ENCODE measurements at places on chromosomes 4 and X. TPM values are rescaled to one million over a fixed set of nuclear protein-coding genes. Genes with fewer than 3 reads are reported as not detected.
A peak's percentile ranks its signal among the peaks of the same experiment; 100 is the strongest.

- DNase-seq = no peak
Measured at GRCh38 chr4:39569209-39569608, 42.0 kb upstream of the UGDH start.

The BST1 gene
- total RNA-seq = 1.1 TPM

DNA sequence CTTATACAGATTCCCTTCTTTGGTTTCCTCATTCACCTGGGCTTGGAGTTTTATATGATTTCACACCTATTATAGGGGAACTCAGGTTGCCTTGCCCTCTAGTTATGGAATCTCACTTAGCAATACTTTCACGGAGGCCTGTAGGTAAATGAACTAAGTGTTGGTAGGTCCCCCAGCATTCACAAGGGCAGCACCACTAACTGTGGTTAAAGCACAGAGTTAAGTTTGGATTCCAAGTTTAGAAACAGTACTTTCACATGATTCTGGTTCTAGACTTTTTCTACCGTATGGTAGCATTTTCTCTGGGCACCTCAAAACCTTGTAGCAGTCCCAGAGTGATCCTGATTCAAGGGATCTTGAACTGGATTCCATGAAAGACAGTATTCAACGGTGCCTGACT lies 46.4 kb downstream of the SH2D1A start:
- DNase-seq = no peak

The CT45A5 gene
- total RNA-seq = 8.1 TPM

GRCh38 chr4:150817804-150818528 lies 197.1 kb downstream of the LRBA start:
- DNase-seq = no peak

The AIFM1 gene
- 70.1 TPM for total RNA-seq

The FAM184B gene
- 0.08 TPM for total RNA-seq

DNA sequence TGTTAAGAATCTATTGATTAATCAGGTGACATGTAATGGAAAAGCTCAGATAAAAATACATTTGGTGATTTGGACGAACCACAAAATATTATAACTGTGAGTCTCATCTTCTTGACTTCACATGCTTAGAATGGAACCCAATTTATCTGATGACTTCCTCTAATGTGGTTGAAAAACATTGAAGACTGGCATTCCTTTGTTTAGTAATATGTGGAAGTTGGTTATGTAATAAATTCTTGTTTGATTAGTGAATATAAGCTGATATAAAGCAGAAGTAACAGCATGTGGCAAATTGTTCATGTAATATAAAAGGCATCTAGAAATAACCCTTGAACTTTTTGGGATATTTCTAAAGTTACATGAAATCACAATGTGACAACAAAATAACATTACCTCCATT lies 9.7 kb downstream of the GIMD1 start:
- DNase-seq = no peak

GRCh38 chr4:183838987-183839712 lies 66.0 kb upstream of the STOX2 start:
- DNase-seq = no peak

GRCh38 chr4:169135776-169136175 lies 125.7 kb upstream of the CBR4 start:
- DNase-seq = no peak

- DNase-seq = no peak
Measured at GRCh38 chr4:114509340-114509739, 89.3 kb upstream of the UGT8 start.

DNA sequence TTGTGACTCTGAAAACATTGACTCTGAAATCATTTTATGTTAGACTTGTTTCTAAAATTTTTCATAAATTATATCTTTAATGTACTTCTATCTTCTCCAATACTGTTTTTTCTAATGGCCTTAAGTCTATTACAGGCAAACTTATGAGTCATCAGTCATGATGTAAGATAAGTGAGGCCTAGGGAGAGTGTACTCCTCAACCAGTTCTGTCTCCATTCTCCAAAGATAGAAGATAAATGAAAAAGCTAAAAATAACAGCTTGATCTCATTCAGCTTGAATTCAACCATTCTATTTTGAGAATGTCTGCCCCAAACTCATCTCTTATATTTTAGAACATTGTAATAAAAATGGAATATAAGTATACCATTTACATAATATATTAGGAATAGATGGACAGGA lies 34.5 kb downstream of the STBD1 start:
- DNase-seq = no peak

GRCh38 chr4:91243132-91243531 lies 1060.6 kb upstream of the GRID2 start:
- no peak for DNase-seq

- no peak for DNase-seq
Measured at GRCh38 chrX:16577483-16578029, 72.4 kb upstream of the S100G start.

GRCh38 chr4:38717604-38718003 lies 53.6 kb downstream of the KLF3 start:
- DNase-seq = no peak

The P2RY10 gene
- 0.81 TPM for total RNA-seq

DNA sequence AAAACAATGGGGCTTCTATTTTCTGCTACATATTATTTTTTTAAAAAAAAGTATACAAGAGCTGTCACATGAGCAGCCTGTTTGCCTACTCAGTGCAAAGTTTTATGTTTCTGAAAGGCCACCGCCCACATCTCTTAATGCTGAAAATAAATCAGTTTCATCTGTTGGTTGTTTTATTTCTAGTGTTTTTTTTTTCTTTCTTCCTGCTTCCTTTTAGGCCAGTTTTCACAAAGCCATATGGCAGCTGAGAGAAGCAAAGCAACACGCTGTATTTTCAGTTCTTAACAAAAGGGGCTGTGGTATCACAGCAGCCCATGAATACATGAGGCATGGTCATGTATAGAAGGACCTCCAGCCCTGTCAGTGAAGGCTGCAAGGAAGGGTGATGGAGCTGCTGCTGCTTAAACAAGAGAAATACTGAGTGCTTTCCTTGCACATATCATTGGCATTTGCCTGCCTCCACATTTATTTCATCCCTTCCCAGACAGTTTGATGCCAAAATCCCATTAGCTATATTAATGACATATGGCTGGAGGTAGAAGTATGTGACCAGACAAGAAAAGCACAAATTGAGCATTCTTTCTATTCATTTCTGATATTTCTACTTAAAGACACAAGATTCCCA lies 172.5 kb downstream of the PCDH18 start:
- peak; percentile 51 for DNase-seq

The ZMAT1 gene
- 28.2 TPM for total RNA-seq

DNA sequence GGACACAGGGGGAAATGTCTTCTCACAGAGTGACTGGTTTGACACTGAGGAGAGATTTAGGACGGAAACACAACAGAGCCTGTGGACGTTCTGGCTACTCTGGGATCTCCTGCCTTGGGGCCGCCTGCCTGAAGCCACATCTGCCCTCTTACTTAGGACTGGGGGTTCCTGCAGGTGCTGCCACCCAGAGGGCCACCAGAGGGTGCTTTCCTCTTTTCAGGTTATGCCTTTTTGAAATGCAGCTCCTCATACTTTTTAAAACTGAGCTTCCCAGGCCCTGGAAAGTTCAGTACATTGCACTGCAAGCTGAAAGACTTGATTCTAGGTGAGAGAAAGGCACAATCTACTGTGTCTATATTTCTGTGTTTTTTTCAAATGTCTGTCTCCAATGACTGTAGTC lies 92.2 kb upstream of the PGRMC2 start:
- DNase-seq = peak; percentile 52

GRCh38 chrX:16075087-16075486 lies 48.3 kb upstream of the GRPR start:
- no peak for DNase-seq

The EREG gene
- 0.37 TPM for total RNA-seq

The TMEM31 gene
- 10.8 TPM for total RNA-seq

- DNase-seq = peak; percentile 85
Measured at GRCh38 chrX:123859409-123859845, 426 bp upstream of the XIAP start.

- no peak for DNase-seq
Measured at GRCh38 chr4:16707874-16708273, 190.6 kb downstream of the LDB2 start.

The RAB40AL gene
- 3.8 TPM for total RNA-seq

GRCh38 chr4:137896221-137896737 lies 345.9 kb downstream of the SLC7A11 start:
- DNase-seq = no peak

DNA sequence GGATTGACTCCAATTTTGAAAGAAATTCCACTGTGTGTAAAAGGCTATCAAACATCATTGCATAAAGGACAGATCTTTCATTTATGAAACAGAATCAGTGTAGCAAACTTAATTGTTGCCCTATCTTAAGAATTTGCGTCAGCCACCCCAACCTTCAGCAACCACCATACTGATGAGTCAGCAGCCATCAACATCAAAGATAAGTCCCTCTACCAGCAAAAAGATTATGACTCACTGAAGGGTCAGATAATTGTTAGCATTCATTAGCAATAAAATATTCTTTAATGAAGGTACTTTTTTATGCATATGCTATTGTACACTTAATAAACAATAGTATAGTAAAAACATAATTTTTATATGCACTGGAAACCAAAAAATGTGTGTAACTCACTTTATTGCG lies 15.8 kb upstream of the GRSF1 start:
- DNase-seq = no peak

DNA sequence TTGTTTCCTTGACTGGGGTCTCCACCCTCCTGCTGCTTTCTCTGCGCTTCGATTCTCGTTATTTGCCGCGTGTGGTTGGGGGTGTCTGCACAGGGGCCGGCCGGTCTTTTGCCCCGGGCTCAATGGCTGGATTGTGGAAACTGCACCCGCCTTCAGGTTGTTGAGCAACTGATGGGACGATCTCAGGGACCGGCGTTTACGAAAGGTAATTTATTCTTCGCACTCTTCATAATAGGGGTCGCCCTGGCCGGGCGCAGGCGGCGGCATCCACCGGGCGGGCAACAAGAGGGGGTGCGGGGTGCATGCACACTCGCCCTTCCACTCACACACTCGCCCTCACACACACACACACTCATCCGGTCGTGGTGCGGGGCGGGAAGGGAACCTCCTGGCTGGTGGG lies 1.4 kb downstream of the ADGRL3 start:
- DNase-seq = peak; percentile 19

The PAGE2B gene
- 33.9 TPM for total RNA-seq

The ELOVL6 gene
- total RNA-seq = 1.5 TPM

GRCh38 chrX:135193740-135194139 lies 22.5 kb upstream of the CT55 start:
- DNase-seq = no peak

The PPEF2 gene
- 0.50 TPM for total RNA-seq

The HPGDS gene
- total RNA-seq = 0.39 TPM

The MAGEC1 gene
- 10.1 TPM for total RNA-seq

GRCh38 chr4:4327652-4328121 lies 37.6 kb downstream of the ZBTB49 start:
- DNase-seq = peak; percentile 37
